ENCODE measurements at places on chromosomes 5 and 9.

DNA sequence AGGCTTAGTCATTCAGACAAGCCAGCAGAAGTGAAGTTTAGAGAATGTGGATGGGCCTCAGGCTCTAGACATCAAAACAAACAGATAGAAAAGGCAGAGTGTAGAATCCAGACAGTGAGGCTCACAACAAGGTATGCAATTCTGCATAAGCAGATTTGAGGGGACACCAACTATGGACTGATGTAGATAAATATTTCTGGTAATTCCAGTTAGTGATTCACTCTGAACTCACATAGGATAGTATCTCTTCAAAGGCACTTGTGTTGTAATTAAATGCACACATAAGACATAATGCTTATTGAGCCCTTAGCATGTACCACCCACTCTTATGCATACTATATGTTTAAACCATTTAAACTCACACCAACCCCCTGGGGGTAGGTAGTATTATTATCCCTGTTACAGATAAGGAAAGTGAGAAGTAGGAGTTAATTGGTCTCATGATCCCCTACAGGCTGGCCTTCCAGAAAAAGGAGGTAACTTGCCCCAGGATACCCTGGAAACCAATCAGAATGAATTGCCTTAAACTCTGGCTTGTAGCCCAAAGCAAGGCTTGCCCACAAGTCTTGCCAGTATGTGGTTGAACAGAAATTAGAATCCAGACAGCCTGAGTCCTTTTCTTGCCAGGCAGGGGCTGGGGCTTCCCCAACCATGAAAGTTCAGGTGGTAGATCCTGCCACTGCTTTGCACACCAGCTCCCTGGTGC lies 39.5 kb upstream of the HSPB3 start:
- DNase-seq = no peak

- no peak for DNase-seq
Observed at GRCh38 chr5:139185589-139185988, 12.6 kb downstream of the SIL1 start.

- DNase-seq = no peak
Observed at GRCh38 chr5:164869325-164869724, 1363.9 kb downstream of the MAT2B start.

DNA sequence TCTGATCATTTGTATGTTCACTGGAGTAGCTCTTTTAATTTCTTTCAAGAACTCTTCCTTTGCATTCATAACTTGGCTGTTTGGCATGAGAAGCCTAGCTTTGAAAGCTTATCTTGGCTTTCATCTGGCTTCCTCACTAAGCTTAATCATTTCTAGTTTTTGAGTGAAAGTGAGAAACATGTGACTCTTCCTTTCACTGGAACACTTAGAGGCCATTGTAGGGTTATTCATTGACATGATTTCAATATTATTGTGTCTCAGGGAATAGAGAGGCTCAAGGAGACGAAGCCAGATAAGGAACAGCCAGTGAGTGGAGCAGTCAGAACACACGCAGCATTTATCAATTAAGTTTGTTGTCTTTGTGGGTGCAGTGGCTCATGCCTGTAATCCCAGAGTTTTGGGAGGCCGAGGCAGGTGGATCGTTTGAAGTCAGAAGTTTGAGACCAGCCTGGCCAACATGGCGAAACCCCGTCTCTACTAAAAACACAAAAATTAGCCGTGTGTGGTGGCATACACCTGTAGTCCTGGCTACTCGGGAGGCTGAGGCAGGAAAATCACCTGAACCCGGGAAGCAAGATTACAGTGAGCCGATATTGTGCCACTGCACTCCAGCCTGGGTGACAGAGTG lies 98.3 kb downstream of the UGCG start:
- no peak for DNase-seq

DNA sequence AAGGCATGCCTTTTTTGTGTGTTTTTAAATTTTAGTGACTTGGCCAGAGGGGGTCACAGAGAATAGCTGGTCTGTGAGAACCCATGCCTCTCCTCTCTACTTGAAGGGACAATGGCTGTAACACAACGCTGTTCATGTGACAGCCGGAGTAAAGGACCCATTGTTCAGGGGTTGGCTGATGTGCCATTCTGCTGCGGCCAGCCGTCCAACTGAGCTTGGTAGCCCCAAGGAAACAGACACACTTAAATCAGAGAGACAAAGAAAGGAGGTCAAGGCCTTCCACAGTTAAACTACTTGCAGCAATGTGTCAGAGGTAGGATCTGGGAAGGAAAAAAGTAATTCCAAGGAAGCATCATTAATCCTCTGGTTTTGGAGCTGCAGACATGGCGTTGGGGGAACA lies 8.1 kb downstream of the MEGF10 start:
- no peak for DNase-seq

GRCh38 chr5:35308421-35308820 lies 78.1 kb upstream of the PRLR start:
- no peak for DNase-seq

DNA sequence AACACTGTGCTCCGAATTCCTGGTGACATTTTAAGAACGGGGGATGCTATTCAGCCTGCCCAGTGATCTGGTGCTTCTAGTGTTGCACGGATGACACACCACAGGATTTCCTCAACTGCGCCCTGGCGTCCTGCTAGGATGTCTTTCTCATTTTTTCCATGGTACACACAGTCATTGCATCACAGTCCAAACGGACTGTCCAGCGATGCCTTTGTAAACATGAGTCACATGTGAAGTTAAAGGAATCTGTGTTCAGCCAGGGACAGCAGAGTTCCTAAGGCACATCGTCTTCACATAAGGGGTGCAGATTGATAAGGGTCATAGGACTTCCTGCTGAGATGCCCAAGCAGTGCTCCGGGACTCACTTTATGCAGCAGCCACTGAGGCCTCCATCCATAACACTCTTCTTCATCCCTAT lies 9.3 kb upstream of the PTPN3 start:
- DNase-seq = peak; percentile 68

DNA sequence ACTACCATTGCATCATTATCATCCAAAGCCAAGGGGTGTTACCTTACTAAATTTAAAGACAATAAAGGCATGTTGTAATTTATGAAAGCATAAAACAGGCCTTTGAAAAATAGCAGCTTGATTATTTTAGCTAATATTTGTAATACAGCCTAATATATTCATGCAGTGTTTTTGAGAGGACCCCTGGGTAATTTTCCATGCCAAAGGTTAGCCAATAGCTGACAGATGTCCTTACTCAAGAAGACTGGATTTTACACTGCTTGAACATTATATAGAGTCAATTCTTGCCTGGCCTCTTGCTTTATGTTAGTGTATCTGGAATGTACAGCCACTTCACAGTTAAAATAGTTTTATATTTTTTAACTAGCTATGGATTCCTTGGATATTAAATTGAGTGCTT lies 337.8 kb upstream of the PAPPA start:
- DNase-seq = no peak

GRCh38 chr9:95724253-95724991 lies 151.1 kb upstream of the ERCC6L2 start:
- no peak for DNase-seq

DNA sequence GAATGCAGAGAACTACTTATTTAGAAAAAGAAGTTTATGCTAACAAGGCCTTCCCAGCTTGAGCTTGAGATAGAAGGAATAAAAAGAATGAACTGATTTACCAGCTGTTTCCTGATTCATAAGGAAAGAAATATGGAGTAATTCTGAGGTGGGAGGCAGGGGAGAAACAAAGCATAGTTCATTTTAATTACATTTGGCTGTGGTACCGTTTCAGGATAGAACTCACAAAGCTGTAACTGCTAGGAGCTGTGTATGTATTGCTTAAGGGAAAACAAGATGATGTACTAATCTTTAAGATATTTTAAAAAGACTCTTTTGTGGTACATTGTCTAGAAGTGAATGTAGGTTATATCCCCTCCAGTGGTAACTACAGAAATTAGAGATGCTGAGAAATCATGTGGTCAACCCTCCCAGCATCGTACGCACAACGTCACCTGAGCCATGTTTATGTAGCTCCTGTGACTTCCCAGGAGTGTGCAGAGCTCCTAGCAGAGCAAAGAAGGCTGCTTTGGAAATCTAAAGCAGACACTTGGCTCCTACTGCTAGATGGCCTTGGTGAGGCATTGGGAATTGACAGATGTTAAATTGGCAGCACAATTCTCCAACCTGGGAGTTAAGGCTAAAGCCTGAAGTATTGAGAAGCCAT lies 208.3 kb upstream of the VLDLR start:
- DNase-seq = no peak

GRCh38 chr5:66814146-66814991 lies 218.2 kb downstream of the MAST4 start:
- DNase-seq = peak; percentile 15

GRCh38 chr9:77725820-77726219 lies 77.7 kb upstream of the GNA14 start:
- DNase-seq = no peak

- peak; percentile 44 for DNase-seq
Observed at GRCh38 chr5:180352116-180353047, 754 bp downstream of the GFPT2 start.

DNA sequence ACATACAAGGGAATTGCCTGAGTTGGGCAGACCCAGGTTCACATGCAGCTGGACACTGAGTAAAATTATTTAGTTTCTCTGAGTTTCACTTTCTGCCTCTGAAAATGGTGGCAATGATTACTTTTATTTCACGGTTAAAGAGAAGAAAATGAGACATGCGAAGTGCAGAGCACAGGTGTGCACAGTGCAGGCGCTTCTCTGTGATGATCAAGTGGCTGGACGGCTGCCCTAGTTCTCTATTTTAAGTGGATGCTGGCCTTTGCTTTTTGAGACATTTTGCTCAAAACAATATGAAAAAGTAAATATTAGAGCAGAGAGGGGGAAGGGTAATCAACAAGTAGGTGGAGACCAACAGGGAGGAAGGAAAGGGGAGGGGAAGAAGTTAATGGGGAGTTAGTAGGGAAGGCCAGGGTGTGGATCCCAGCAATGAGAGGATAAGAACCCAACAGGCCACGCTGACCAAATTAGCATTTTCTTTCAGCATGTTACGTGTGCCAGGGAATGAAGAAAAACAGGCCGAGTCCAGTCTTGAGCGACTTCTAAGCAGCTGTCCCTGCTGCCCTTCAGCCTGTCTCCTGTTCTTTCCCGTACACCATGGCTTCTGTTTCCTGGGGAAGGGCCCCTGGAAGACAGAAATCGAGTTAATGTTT lies 16.1 kb downstream of the SNX18 start:
- no peak for DNase-seq

DNA sequence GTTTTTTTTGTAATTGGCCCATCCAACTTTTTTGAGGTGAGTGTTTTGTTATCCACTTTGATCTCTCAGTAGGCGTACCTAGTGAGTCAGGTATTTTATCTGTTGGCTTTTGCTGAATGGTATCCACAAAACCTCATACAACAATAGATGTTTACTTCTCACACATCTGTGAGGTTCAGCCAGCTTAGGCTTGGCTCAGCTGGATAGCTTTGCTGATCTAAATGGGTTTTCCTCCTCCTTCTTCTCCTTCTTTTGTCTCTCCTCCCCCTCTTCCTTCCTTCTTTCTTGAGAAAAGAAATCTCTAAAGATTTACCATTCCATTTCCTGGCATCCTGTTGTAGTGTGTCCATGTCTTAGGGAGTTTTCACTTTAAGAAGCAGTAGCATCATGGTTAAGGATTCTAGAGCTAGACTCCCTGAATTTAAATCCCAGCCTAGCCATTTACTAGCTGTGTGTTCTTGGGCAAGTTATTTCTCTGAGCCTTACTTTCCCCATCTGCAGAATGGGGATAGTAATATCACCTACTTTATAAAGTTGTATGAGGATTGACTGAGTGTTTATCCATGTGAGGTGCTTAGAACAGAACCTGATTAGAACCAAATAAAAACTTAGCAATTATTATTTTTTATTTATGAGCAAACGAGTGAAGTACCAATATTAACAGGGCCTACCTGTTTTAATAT lies 126.3 kb downstream of the ARHGAP26 start:
- DNase-seq = no peak

DNA sequence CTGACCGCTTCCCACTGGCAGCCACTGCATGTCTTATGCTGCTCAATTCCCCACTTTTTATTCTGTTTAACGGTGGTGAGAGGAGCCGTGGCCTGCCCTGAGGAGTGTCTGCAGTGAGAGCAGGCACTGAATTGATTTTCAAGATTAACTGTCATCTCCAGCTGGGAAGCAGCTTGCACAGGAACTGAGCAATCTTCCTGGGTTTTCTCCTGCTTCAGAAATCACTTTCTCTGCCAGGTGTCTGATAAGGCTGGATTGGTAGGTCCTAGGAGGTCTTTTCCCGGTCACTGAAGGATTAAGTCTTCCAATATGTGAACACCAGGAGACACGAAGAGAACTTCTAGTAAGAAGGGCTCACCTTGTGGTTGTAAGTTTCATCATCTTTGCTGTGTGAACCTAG lies 181.1 kb upstream of the RAD23B start:
- no peak for DNase-seq

GRCh38 chr5:138445547-138446271 lies 6.9 kb downstream of the REEP2 start:
- DNase-seq = no peak

DNA sequence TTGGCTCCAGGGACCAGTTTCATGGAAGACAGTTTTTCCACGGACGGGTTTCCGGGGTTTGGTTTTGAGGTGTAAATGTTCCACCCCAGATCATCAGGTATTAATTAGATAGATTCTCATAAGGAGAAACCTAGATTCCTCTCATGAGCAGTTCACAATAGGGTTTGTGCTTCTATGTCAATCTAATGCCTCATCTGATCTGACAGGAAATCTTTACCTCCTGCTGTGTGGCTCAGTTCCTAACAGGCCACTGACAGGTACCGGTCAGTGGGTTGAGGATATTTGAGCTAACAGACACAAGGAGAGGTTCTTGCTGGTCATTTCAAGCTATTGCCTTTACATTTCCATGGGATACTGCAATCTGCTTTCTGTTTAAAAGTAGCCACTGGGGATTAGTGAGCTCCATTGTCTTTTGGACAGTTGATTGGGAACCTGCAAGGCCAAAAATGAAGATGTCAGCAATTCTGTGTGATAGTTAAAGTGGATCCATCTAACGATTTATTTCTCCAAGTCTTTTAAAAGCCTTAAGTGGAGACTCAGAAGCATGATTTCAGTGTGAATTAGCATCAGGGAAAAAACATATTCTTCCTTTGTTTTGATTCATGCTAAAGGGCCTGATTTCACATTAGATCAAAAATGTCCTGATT lies 38.6 kb downstream of the MRPS30 start:
- no peak for DNase-seq

- no peak for DNase-seq
Observed at GRCh38 chr5:3320317-3320875, 275.2 kb upstream of the IRX1 start.

All from H54 (cell line).